Activated naive CD8-positive, alpha-beta T cell treated with anti-CD3 and anti-CD28 coated beads, Interleukin-2, amount 10 ng/mL, durations not matched to agents 7 days and 5 days (primary cell): ENCODE measurements at places on chromosomes 6 and 20. TPM values are rescaled to one million over a fixed set of nuclear protein-coding genes. Genes with fewer than 3 reads are reported as not detected.

MEI4 gene
- total RNA-seq, result not detected

HNF4A gene
- total RNA-seq, result not detected

CDSN gene
- not detected for total RNA-seq

NOL4L gene
- total RNA-seq, result 41.1 TPM

DNA sequence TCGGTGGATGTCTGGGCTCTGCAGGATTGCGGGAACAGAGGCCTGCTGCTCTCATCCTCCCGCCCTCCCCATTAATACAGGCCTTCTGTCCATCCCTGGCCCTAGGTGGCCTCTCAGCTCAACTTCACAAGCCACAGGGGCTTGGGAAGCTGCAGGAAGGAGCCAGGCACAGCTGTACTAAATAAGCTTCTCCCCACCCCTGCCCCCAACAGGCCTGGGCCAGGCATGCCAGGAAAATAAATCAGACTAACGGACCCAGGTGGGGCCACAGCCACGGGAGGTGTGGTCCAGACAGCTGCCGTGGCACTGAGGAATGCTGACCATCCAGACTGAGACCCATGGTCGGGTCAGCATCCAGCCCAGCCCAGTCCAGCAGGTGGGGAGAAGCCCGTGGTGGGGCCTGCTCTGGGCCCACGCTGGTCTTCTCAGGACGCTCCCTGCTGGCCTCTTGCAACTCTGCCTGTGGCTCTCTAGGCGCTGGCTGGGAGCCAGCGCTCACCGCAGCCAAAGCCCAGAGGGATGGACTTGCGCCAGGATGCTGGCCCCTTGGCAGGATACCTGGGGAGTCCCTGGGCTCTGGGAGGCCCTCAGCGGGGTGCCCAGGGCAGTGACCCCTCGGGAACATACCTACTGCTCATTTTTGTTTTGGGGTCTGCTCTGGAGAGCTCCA, 8.6 kb upstream of the YTHDF1 start:
- H3K36me3 ChIP-seq, result no peaks in the 10 kb centered on the region
- H3K4me1 ChIP-seq, result no peaks in the 10 kb centered on the region
- DNase-seq, result no peak
- H3K27me3 ChIP-seq, result peaks cover 13% of the 10 kb centered on the region
- no peak overlapping the region for H3K27ac ChIP-seq

DNA sequence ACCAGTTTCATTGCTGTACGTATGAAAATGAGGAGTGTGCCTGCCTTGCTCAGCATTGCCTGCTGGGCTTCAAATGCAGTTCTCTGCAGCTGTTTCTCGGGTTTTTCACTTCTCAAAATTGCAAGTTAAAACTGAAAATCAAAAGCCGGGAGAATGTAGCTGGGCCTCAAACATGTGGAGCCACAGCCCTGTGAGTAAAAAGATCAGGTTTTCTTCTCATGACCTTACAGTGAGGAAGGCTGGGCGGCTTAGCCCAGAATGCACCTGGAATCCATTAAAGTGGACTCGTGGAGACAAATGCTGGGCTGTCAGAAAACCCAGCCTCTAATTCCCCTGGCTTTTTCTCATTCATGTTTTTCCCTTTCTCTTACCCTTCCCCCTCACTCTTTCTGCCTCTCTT, 34.4 kb downstream of the DSE start:
- no peak overlapping the region for H3K27ac ChIP-seq
- H3K27me3 ChIP-seq, result peaks cover 14% of the 10 kb centered on the region
- H3K4me3 ChIP-seq, result no peak overlapping the region
- peaks cover 2% of the 10 kb centered on the region for H3K4me1 ChIP-seq
- H3K36me3 ChIP-seq, result peaks cover 3% of the 10 kb centered on the region

GRCh38 chr20:39893003-39893685, 795.9 kb downstream of the MAFB start:
- H3K4me1 ChIP-seq, result no peaks in the 10 kb centered on the region
- no peaks in the 10 kb centered on the region for H3K27me3 ChIP-seq
- no peaks in the 10 kb centered on the region for H3K36me3 ChIP-seq
- H3K4me3 ChIP-seq, result no peak overlapping the region

- no peak overlapping the region for H3K27ac ChIP-seq
- peaks cover 87% of the 10 kb centered on the region for H3K27me3 ChIP-seq
- H3K36me3 ChIP-seq, result no peaks in the 10 kb centered on the region
- DNase-seq, result no peak
- no peak overlapping the region for H3K4me3 ChIP-seq
Observed at GRCh38 chr6:137031122-137031521, 13.6 kb downstream of the IL20RA start.

- H3K27me3 ChIP-seq, result peaks cover 61% of the 10 kb centered on the region
- no peak overlapping the region for H3K4me3 ChIP-seq
- H3K27ac ChIP-seq, result no peak overlapping the region
Observed at GRCh38 chr20:3081641-3082040, 2.9 kb downstream of the AVP start.

DNA sequence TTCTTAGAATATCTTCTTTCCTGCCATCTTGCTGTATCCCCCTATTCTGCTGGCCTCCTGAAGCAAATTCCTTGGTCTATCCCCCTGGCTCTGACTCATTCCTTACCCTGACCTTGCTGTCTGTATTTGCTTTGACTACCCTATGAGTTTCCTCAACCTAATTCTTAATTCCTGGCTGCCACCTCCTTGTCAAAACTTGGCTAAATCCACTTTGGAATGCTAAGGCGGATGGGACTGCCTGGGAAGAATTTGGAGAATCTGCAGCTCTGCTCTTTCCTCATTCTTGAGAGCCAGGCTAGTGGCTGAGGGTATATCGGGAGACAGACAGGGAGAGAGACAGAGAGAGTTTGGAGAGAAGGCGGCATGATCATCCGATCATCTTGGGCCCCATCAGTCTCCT, 24.4 kb downstream of the CAP2 start:
- no peaks in the 10 kb centered on the region for H3K36me3 ChIP-seq
- no peak overlapping the region for H3K4me3 ChIP-seq
- H3K27me3 ChIP-seq, result peaks cover 8% of the 10 kb centered on the region
- H3K4me1 ChIP-seq, result no peaks in the 10 kb centered on the region
- DNase-seq, result no peak
